ENCODE measurements at places on chromosomes 4 and X. TPM values are rescaled to one million over a fixed set of nuclear protein-coding genes. Genes with fewer than 3 reads are reported as not detected.
A peak's percentile ranks its signal among the peaks of the same experiment; 100 is the strongest.

The TKTL2 gene
- 0.48 TPM for total RNA-seq

The OCIAD2 gene
- total RNA-seq: 30.0 TPM

The CAPN6 gene
- total RNA-seq: 1.1 TPM

The ZNF157 gene
- total RNA-seq: not detected

The GABRG1 gene
- not detected for total RNA-seq

The SMIM20 gene
- 7.9 TPM for total RNA-seq

The TLR7 gene
- 0.27 TPM for total RNA-seq

The ELOVL6 gene
- 12.1 TPM for total RNA-seq

The NXF2 gene
- total RNA-seq: not detected

The NXT2 gene
- not detected for total RNA-seq

The YY2 gene
- total RNA-seq: not detected

The SLC6A14 gene
- total RNA-seq: 0.55 TPM

The NUDT11 gene
- 0.68 TPM for total RNA-seq

GRCh38 chr4:113496698-113497097 lies 264.8 kb downstream of the CAMK2D start:
- no peak for DNase-seq

DNA sequence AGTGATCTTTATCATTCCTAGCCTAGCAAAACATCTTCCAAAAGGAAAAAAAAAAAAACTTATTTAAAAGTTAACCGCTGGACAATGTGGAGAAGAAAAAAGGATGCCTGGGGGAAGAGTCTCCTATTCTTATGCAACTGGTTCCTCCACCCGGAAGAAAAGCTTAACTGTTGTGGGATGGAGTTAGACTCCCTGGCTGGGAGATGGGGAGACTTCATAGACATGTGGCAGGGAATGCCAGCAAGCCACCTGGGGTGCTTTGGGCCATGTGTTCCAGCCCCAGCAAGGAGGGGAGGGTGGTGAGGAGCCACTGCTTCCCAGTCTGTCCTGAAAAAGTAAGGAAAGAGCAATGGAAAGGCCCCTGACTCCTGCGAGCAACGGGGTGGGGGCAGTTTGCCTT lies 119.4 kb upstream of the SPIN4 start:
- no peak for DNase-seq

- DNase-seq: no peak
These were observed 14.7 kb upstream of the GSX2 start for GRCh38 chr4:54085284-54085683.

- no peak for DNase-seq
These were observed 29.2 kb upstream of the NPY2R start for GRCh38 chr4:155179216-155179615.

DNA sequence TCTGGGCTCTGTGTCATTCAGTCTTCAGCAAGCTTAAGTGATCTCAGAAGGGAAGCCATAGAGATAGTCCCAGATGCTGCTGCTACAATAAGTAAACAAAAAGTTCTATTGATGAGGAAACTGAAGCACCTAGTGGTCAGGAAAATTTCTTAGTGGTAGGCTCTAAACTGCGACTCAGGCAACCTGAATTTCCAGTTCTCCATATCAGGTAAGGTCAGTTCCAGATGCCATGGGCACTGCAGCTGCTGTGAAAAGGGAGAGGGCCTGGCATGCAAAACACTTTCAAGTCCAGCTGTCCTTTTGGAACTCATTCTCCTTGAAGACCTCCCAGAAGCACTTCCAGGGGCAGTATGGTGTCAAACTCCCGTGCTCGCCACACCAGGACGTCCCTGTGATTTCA lies 46.2 kb downstream of the REELD1 start:
- no peak for DNase-seq

DNA sequence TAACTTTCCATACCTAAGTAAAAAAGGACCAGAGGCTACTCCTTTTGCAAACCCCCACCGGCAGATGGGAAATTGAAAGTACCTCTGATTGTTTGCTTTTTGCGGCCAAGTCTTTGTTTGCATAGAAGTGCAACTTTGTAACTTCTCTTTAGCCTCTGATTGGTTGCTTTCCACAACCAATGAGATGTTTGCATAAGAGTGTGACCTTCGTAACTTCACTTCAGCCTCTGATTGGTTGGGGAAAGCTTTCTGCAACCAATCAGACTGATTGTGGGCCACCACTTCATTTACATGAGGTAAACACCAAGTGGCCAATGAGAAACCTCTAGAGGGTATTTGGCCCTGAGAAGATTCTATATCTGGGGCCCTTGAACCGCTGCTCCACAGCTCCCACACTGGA lies 48.8 kb upstream of the PGRMC1 start:
- no peak for DNase-seq

DNA sequence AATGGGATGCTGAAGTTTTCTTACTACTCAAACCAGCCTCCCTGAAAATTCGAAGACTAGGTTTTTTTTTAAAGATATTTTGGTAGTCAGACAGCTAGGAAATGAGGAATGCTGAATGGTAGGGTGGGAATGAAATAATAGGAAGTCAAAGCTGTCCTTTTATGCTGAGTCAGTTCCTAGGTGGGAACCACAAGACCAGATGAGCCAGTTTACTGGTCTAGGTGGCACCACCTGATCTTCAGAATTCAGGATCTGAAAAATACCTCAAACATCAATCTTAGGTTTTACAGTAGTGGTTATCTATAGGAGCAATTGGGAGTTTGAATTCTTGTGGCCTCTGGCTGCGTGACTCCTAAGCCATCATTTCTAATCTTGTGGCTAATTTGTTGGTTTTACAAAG lies 183.1 kb upstream of the GALNT7 start:
- DNase-seq: no peak

GRCh38 chr4:153154007-153154975 lies 50.0 kb upstream of the TRIM2 start:
- peak; percentile 50 for DNase-seq

GRCh38 chr4:41505161-41505661 lies 32.7 kb upstream of the LIMCH1 start:
- no peak for DNase-seq

- no peak for DNase-seq
These were observed 153.1 kb downstream of the GC start for GRCh38 chr4:71630803-71631202.

- no peak for DNase-seq
These were observed 69.5 kb downstream of the ACOX3 start for GRCh38 chr4:8370835-8371595.

DNA sequence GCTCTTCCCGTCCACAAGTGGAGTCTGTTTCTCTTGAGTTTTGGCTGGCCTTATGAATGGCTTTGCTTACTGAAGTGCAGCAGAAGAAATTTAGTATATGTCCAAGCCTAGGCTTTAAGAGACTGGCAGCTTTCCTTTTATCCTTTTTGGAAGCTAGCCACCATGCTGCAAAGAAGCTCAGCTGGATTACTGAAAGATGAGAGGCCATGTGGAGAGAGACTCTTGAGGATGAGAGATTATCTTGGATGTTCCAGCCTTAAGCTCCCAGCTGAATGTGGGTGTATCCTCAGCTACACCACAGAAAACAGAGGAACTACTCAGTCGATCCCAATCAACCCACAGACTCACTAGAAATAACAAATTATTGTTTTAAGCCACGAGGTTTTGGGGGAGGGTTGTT lies 12.5 kb downstream of the CCNG2 start:
- DNase-seq: no peak

DNA sequence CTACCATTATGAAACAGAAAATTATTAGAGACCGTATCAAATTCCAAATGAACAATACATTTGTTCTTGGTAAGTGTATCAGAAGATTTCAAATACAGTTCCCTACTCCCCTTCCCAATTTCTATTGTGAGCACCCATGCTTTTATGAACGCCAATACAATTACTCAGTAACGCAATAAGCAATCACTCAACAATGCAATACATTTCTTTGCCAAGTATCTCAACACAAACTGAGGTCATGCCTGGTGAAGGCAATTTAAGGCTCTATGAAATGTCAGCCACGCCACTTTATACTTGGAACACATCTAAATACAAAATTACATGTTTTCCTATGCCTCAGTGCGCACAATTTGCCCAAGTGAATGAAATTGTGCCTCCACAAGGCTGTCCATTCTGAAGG lies 712 bp downstream of the PNPLA4 start:
- no peak for DNase-seq

DNA sequence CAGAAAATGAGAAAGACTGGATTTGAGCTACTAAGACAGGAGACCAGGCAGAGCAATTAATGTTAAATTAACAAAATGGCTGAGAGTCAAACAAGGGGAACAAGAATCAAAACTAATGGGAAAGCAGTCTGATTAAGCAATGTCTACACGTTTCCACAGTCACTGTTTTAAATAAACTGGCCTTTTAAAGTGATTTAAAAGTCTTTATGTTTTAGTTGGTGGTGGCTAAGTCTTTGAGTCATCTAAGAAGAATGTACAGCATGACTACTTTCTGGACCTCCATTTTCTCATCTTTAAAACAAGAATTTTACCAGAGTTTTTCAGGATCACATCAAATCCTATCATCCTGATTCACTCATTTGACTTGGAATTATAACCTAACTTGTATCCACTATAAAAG lies 233.8 kb downstream of the ENOX2 start:
- no peak for DNase-seq

- no peak for DNase-seq
These were observed 26.8 kb downstream of the TRMT2B start for GRCh38 chrX:101025126-101025525.

DNA sequence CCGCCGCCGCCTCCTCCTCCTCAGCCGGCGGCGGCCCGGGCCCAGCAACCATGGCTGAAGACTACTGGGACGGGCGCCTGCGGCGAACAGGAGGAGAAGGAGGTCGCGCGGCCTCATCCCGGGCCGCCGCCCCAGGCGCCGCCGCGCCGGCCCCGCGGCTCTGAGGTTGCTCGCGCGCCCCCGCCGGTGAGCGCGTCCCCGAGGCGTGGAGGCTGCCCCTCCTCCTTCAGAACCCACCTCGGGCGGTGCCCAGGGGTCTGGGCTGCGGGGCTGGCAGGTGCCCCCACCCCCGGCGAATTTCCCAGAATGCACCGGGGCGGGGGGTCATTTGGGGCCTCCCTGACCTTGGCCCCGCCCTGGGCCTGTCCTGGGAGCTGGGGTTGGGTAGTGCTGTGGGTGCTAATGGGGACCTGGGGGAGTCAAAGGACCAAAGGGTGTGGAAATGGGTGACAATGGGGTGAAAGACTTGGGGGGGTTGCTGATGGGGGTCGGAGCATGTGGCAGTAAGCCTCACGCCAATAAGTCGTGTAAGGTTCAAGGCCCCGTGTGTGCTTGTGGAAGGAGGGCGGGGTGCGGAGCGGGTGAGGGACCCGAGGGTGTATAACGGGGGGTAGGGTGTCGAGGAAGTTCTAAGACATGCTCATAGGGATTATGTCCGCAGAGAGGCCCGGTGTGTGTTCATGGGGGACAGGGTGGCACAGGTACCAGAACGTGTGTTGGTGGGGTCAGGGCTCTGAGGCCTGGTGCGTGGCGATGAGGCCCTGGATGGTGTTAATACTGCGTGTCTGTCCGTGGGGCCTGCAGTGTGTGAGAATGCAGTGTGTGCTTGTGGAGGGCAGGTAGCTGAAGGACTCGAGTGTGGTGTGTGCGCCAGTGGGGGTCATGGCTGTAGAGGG lies 687 bp downstream of the CDK16 start:
- DNase-seq: peak; percentile 70

- DNase-seq: no peak
These were observed 101.1 kb downstream of the PHOX2B start for GRCh38 chr4:41647383-41647782.

GRCh38 chrX:123217077-123217476 lies 33.0 kb downstream of the GRIA3 start:
- DNase-seq: no peak

All from transverse colon (tissue), 4 donors.